ENCODE measurements at places on chromosomes 3 and 15.

DNA sequence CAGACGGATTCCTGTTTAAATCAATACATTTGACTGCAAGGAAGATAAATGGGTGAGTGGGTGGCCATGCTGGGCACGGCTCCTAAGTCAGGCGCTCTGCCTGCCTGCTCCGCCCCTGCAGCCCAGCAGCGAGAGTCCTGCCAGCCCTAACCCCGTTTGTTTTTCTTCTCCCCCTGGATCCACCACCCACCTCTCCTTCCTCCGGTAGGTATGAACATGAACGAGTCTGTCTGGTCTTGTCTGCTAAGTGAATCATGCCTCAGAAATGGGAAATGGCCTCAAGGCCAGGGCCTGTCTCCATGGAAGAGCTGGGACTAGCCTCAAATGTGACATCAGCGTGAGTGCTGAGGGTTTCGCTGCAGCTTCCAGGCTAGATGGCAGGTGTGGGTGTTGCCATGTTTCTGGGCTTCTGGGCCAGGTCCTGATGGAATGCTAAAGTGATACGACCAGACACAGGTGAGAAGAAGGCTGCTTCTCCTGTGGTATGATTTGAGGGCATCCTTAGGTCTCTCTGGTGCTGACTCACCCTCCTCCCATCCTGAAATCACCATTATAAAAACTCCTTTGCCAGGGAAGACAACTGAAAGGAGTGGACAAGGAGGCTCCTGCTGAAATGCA, 5.6 kb upstream of the FEM1B start:
- DNase-seq: no peak

DNA sequence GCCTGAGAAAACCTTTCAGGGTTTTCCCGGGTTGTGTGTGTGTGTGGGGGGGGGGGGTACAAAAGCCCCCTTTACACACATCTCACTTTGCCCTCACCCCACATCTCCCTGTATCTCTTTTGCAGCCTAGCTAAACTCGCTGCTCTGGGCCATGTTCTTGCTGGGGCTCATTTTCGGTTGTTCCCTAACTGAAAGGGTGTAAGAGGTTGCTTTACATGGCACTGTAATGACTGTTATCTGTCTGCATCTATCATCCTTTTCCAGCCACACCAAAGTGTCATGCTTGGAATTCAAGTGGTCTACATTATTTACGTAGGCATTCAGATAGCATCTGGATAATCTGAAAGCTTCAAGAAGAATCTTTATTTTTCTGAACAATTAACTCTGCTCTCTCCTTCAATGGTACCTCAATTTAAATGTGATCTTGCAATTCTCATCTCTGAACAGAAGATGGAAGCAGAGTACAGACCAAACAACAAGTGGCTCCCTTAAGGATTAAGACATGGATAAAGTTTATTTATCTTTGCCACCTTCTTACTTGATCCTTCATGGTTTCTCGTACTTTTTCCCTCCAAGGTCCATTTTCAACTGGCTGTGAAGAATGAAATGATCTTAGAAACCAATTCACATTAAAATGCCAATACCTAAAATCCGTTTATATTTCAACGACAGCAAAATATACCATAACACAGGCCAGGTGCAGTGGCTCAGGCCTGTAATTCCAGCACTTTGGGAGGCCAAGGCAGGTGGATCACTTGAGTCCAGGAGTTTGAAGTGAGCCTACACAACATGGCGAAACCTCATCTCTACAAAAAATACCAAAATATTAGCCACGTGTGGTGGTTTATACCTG, 34.9 kb downstream of the DCLK3 start:
- DNase-seq: no peak

GRCh38 chr3:175270866-175271265, 411.7 kb downstream of the NAALADL2 start:
- no peak for DNase-seq

DNA sequence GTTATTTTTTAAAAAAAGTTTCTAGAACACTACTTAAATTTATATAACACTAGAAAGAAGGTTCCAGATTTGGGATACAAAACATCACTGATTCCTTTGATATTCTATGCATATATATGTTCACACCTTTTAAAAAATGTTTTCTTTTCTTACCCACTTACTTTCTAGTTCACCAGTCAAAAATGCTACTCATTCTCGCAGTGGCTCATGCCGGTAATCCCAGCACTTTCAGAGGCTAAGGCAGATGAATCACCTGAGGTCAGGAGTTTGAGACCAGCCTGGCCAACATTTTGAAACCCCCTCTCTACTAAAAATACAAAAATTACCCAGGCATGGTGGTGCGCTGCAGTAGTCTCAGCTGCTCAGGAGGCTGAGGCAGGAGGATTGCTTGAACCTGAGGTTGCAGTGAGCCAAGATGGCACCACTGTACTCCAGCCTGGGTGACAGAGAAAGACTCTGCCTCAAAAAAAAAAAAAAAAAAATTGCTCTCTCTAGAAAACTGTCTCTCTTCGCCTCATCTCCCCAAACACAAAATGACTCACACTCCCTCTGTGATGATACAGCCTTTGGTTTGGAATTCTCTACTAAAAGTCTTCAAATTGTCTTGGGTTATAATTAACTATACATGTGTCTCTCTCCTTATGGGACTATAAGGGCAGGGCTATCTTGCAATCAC, 52.6 kb upstream of the TGFBR2 start:
- no peak for DNase-seq

DNA sequence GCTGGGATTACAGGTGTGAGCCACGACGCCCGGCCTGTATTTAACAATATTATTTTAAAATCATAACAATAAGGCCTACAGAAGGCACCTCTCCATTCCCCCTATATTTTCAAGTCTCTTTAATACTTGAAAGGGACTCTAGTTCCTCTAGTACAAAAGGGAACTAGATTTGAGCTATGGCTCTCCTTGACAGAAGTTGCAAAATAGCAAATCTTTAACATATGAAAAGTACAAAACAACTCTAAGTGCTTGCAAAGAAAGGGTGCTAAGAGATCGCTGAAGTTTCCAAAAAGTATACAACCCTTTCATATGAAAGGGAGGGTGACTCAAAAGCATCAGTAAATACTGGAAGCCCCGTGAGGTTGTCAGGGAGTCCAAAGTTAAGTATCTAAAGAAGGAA, 23.8 kb downstream of the AP3S2 start:
- no peak for DNase-seq

- DNase-seq: no peak
Measured at GRCh38 chr3:31067004-31067403, 172.5 kb upstream of the GADL1 start.

DNA sequence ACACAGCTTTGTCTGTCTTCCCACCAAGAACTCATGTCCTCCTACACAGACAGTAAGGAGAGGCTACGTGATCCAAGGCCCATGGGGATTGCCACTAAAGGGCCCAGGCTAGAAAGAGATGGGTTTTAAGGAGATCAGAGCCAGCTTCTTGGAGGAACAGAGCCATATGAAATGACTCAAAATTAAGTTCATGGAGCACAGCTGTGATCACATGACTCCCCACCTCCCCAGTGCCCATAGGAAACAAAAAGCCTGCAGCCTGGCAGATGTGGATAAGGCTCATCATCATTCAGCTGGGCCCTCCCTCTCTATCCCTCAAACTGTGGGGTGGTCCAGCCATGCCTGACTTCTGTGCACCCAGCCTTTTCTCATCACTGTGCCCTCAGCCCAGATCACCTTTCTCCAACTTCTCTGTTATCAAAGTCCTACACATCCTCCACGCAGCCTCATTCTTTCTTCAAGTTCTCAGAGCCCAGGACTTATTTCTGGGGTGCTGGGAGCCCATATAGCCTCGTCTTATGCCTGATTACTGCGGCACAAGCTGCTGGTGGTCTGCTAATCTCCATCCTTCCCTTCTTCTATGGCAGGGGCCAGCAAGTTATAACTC, 137.6 kb downstream of the SMAD6 start:
- DNase-seq: no peak

GRCh38 chr3:46947981-46948791, 28.4 kb downstream of the CCDC12 start:
- peak; percentile 58 for DNase-seq

GRCh38 chr3:105584003-105584790, 217.5 kb downstream of the ALCAM start:
- DNase-seq: no peak

- no peak for DNase-seq
Measured at GRCh38 chr3:123344175-123344906, 104.5 kb downstream of the ADCY5 start.

GRCh38 chr3:101865751-101866509, 16.6 kb downstream of the NFKBIZ start:
- peak; percentile 36 for DNase-seq

- no peak for DNase-seq
Measured at GRCh38 chr15:59400103-59400813, 27.6 kb upstream of the MYO1E start.

GRCh38 chr15:39132070-39132469, 448.8 kb upstream of the THBS1 start:
- no peak for DNase-seq

DNA sequence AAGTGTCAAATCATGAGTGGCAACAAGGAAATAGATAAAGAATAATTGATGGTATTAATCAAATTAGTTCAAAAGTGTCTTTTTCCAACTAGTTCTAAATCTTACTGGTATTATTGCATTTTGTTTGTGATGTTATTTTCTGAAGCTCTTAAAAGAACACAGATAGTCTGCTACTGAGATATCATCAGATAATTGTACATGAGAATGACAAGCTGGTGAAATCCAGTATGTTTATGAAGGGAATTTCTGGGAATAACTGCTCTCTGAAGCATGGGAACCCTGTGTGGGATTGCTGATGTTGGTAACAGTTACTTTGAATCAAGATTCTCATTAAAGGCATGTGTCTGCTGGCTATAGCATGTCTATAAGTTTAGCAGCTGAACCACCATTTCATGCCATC, 190.3 kb upstream of the CDIN1 start:
- DNase-seq: no peak

DNA sequence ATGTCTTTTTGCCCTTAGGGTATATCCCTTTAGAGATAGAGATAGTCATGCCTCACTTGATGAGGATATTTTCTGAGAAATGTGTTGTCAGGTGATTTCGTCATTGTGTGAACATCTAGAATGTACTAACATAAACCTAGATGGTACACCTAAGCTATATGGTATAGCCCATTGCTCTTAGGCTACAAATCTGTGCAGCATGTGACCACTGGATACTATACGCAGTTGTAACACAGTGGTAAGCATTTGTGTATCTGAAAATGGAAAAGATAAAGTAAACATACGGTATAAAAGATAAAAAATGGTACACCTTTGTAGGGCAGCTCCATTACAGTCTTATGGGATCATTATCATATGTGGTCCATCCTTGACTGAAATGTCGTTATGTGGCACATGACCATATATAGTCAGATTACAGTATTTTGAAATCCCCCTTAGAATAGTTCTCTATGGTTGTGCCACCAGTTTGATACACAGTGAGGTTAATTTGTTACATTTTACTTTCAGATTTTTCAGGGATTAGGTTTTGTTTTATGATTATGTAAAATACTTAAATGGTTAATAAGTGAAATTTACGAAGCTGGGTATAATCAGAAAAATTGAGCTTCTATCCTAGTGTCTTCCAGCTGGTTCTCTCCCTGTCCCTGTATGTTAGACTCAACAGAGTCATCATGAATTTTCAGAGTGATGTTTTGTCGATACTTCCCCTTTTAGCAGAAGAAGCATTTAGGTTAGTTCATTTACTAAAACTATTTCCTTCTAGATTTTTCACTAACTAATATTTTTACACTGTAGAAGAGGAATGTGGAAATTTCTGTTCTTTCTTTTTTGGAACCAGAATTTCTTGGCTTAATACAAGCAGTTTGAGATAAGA, 12.8 kb downstream of the SETD5 start:
- DNase-seq: no peak

- DNase-seq: no peak
Measured at GRCh38 chr3:122535964-122536631, 21.4 kb upstream of the KPNA1 start.

- no peak for DNase-seq
Measured at GRCh38 chr15:100681335-100681746, 79.0 kb downstream of the ASB7 start.

DNA sequence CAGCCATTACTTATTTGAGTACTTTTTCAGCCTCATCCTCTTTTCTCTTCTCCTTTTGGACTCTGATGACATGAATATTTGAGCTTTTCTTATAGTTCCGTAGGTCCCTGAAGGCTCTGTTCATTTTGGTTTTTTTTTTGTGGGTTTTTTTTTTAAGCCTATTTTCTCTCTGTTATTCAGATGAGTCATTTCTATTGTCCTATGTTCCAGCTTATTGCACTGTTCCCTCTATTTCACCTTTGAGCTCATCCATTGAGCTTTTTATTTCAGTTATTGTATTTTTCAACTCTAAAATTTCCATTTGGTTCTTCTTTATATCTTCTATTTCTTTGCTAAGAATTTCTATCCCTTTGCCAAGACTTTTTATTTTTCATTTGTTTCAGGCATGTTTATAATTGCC, 7.2 kb upstream of the MGLL start:
- no peak for DNase-seq

- DNase-seq: no peak
Measured at GRCh38 chr3:67389176-67389575, 265.2 kb downstream of the SUCLG2 start.

- DNase-seq: no peak
Measured at GRCh38 chr3:172517859-172518466, 5.3 kb downstream of the TNFSF10 start.

DNA sequence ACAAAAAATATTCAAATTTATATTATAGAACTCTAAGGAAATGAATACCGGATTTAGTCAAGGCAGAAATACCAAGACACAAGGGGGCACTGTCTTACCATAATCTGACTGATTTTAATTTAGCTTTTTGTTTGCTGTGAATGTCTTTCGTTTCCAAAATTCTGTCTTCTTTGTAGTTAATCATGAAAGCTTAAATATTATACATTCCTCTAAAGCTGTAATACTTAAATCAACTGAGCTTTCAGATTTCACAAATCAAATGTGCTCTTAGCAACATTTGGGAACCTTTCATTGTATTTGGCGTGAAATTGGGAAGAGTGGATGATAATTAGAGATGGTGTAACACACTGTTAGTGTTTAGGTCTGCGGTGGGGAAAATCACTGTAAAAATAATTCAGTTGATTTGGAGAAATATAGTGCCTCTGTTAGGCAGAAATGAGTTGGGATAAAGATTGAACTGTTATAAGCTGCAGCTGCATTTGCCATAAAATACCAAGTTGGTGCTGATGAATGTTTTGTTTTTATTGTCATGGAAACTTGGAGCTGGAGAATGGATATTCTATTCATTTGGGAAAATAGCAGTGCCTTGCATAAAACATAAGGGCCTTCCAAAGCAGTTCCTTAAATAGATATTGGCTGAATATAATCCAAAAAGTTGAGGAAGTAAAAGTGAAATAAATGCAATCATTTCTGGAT, 228.2 kb downstream of the TCF12 start:
- DNase-seq: no peak

- no peak for DNase-seq
Measured at GRCh38 chr3:168583977-168584376, 488.3 kb upstream of the GOLIM4 start.

GRCh38 chr15:28106294-28107110, 7.4 kb upstream of the OCA2 start:
- peak; percentile 42 for DNase-seq

DNA sequence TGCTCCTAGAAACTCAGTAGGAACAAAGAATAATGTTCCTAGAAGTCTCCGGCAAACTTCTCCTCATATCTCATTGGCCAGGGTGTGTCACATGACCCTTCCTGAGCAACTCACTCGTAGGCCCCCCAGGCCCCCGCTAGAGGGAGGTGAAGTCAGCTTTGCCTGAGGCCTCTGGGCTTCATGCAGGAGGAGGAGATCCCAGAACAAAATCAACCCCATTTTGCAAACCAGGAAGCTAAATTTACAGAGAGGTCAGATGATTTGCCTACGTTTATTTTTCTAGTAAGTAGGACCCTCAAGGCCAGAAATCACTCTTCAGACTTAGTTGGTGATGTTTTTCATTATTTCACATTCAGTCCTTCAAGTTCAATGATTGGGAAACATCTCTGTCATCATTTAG, 99.1 kb downstream of the SSR3 start:
- DNase-seq: no peak

All from thyroid gland (tissue), 4 donors.